ENCODE measurements at places on chromosomes 12 and 14.

- peak; percentile 59 for DNase-seq
- H3K36me3 ChIP-seq = no peaks in the 10 kb centered on the region
- H3K4me3 ChIP-seq = no peak overlapping the region
These were observed 1.4 kb downstream of the ASPG start for GRCh38 chr14:104086661-104087461.

- H3K36me3 ChIP-seq = peaks cover 59% of the 10 kb centered on the region
- peak; percentile 35 for DNase-seq
- H3K4me3 ChIP-seq = no peak overlapping the region
- H3K27ac ChIP-seq = no peak overlapping the region
- peaks cover 45% of the 10 kb centered on the region for H3K4me1 ChIP-seq
These were observed 4.1 kb upstream of the CSAD start for GRCh38 chr12:53184828-53185227.

GRCh38 chr12:638953-639557 lies 24.2 kb downstream of the NINJ2 start:
- peaks cover 63% of the 10 kb centered on the region for H3K4me1 ChIP-seq
- no peak for DNase-seq
- H3K36me3 ChIP-seq = no peaks in the 10 kb centered on the region
- no peak overlapping the region for H3K4me3 ChIP-seq
- no peaks in the 10 kb centered on the region for H3K27me3 ChIP-seq

GRCh38 chr12:29726741-29727348 lies 56.9 kb downstream of the TMTC1 start:
- H3K4me3 ChIP-seq = no peak overlapping the region
- H3K27ac ChIP-seq = no peak overlapping the region
- no peaks in the 10 kb centered on the region for H3K36me3 ChIP-seq
- no peaks in the 10 kb centered on the region for H3K4me1 ChIP-seq
- no peaks in the 10 kb centered on the region for H3K27me3 ChIP-seq
- no peak for DNase-seq

- no peaks in the 10 kb centered on the region for H3K36me3 ChIP-seq
- peak overlapping the region; percentile 44 for H3K4me3 ChIP-seq
- peak overlapping the region; percentile 64 for H3K27ac ChIP-seq
- H3K4me1 ChIP-seq = peaks cover 4% of the 10 kb centered on the region
- peak; percentile 82 for DNase-seq
These were observed 1318.4 kb downstream of the TMEM121 start for GRCh38 chr14:106844608-106845285.

All from suprapubic skin (tissue), 4 donors.